ENCODE measurements at places on chromosomes 2 and 18.

- no peak for DNase-seq
Observed at GRCh38 chr2:179518830-179519229, 254.2 kb upstream of the SESTD1 start.

DNA sequence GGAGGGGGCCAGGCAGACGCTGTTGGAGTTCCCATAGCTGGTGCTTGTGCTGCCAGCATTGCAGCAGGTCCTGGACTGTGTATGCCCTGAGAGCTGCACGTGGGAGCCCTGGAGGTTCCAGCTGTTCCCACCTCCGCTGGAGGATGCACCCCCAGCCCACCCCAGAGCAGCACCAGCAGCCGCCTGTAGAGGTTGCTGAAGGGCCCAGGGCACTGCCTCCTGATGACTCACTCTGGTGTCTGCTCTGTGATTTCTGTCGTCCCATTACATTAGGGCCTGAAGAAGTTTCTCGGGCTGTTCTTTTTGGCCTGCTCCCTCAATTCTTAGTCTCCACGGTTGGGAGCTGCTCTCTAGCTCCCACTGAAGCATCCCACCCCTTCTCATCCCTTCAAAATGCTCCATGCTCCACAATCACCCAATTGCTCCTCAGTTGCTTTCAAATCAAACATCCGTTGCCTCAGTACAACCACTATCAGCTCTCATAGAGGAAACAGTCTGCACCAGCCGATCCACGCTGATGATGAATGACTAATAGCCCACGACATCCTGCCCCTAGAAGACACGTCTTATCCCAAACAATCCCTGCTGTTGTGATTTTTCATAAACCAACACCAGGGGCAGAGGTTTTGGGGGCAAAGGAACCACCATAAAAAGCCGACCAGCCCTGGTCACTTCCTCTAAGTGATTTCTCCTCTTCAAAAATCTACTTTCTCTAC lies 65.2 kb upstream of the RNF152 start:
- DNase-seq = no peak

GRCh38 chr18:20971886-20972267 lies 139.7 kb downstream of the ROCK1 start:
- no peak for DNase-seq

DNA sequence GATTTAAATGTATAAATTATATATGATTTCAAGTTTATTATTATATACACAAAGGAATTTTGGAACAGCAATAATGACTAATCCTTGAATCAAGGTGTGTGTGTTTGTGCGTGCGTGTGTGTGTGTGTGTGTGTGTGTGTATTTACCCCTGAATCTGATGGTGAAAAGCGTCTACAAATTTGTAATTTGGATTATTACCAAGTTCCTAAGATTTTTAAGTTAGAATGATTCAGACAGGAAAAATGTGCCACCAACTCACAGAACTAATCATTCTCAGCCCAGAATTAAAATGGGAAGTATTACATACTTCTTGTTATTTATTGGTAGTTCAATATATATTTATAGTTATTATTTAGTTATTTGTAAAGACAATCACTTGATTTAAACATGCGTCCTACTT lies 12.3 kb downstream of the CALCRL start:
- no peak for DNase-seq

- no peak for DNase-seq
Observed at GRCh38 chr2:180728928-180729559, 251.4 kb upstream of the UBE2E3 start.

DNA sequence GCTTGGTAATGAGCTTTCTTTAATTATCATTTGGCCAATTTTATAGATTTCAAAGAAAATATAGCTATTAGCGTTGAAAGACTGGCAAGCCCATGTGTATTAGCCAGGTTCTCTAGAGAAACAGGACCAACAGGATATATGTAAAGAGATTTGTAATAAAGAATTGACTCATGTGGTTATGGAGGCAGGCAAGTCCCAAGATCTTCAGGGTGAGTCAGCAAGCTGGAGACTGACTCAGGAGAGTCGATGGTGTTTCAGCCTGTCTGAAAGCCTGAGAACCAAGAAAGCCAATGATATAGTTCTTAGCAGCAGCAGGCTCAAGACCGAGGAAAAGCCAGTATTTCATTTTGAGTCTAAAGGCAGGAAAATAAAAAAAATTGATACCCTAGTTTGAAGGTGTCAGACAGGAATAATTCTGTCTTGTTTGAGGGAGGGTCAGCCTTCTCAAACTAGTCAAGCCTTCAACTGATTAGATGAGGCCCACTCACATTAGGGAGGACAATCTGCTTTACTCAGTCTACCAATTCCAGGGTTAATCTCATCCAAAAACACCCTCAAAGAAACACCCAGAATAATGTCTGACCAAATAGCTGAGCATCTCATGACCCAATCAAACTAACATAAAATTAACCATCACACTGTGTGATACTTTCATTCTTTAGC lies 78.3 kb upstream of the CRIM1 start:
- no peak for DNase-seq

GRCh38 chr2:133484106-133484505 lies 84.2 kb downstream of the NCKAP5 start:
- DNase-seq = no peak

DNA sequence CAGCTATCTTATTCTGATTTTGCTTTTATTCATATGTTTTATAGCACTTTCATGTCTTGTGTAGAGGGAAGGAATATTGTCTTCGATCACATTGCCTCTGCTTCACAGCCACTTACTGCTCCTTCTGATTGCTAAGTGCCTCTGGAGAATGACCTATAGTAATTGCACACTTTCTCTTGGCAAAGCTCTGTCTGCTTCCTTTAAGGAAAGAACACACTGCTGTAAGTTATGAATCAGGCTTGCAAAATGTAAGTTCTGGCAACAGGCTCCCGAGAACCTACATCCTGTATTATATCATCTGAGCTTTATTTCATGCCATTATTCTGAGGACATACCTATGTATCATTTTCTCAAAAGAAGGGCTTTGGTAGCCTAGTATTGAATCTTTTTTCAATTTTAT lies 170.7 kb downstream of the ZNF804A start:
- DNase-seq = no peak

GRCh38 chr2:150036622-150037021 lies 449.0 kb upstream of the MMADHC start:
- DNase-seq = no peak

- DNase-seq = no peak
Observed at GRCh38 chr18:12312976-12313375, 4.9 kb downstream of the TUBB6 start.

DNA sequence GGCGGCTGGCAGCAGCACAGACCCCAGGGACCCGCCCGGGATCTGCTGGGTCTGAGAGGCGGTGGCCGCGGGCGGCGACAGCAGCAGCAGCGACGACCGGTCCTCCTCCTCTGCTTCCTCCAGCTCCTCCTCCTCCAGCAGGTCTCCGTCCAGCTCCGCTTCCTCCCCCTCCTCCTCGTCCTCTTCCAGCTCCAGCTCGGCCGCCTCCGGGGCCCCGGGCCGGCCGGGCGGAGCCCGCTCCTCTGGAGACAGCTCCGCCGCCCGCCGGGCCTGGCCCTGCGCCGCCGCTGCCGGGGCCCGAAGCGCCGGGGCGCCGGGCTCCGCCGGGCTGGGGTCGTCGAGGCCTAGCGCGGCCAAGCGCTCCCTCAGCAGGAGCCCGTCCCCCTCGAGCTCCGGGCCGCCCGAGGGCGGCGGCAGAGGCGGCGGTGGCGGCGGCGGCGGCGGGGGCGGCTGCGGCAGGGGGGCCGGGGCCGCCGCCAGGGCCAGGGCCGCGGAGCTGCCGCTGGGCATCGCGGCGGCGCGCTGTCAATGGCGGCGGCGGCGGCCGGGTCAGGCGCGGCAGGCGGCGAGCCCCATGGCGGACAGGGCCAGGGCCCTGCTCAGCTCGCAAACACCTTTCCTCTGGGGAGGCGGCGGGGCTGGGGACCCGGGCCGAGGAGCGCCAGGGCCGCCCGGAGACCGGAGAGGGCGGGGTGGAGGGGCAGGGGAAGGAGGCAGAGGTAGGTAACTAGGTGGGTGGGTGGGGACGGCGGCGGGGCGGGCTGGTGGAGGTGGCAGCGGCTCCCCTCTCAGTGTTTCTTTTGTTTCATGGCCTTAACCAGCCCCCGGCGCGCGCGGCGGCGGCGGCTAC lies 445 bp downstream of the MEX3C start:
- peak; percentile 84 for DNase-seq

GRCh38 chr2:86453836-86454235 lies 12.7 kb downstream of the KDM3A start:
- peak; percentile 72 for DNase-seq

GRCh38 chr2:127637725-127638252 lies 8.2 kb upstream of the GPR17 start:
- DNase-seq = no peak

DNA sequence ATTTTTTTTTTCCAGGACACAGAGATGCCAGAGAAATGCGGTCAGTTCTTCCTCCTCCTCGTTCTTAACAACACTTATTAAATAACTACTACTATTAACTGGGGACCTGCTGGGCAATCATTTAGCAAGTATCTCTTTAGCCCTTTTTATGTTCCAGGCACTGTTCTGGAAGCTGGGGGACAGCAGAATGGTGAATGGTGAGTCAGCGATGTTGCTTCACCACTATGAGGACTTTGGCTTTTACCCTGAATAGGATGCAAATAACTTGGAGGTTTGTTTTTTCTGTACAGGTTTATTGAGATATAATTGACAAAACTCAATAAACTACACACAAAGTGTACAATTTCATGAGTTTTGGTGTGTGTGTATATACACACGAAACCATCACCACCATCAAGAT lies 179.9 kb upstream of the MSH6 start:
- DNase-seq = no peak

DNA sequence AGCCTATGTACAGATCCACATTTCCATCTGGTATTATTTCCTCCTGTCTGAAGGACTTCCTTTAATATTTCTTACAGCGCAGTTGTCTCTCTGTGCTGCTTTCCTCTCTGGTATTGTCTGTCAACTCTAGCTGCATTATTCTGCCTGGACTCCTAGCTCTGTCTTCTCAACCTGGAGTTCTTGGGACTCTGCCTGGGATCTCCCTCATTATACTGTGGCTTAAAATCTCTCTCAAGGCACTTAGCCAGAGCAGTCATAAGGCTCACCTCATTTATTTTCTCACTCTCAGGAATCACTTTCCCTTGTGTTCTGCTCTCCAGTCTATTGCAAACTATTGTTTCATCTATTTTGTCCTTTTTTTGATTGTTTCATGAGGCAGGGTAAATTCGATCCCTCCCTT lies 850.4 kb downstream of the ERBB4 start:
- no peak for DNase-seq

- no peak for DNase-seq
Observed at GRCh38 chr18:74715865-74716712, 118.4 kb downstream of the ZNF407 start.

GRCh38 chr2:124027182-124027581 lies 2.1 kb downstream of the CNTNAP5 start:
- no peak for DNase-seq

DNA sequence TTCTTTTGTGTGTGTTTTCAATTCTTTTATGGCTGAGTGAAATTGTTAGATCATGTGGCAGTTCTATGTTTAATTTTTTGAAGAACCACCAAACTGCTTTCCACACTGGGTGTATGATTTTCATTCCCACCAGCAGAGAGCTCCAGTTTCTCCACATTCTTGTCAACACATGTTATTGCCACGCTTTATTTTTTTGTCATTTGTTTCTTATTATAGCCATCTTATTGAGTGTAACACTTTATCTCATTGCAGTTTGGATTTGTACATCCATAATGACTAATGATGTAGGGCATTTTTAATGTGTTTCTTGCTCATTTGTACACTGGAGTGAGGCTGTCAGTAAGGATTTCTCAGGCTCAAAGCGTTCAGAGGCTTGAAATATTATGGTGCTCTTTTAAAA lies 184.2 kb downstream of the PIEZO2 start:
- DNase-seq = no peak

DNA sequence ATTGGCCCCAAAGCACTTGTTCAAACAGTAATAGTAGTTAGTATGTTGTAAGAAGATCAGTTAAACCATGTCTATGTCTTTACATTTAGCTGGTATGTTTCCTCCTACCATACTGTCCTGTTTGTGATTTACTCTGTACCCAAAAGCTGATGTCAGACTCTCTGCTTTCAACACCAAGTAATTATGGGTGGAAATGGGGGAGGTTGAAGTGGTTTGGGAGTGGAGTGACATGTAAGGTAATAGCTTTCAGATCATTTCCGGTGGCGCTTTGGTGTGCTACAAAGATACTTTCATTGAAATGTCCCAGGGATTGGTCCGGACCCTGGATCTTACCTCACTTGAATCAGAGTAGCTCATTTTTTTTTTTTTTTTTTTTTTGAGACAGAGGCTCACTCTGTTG lies 39.7 kb upstream of the TGIF1 start:
- DNase-seq = no peak

- no peak for DNase-seq
Observed at GRCh38 chr18:23684515-23685197, 4.6 kb upstream of the LAMA3 start.

GRCh38 chr2:128613351-128613750 lies 294.7 kb upstream of the HS6ST1 start:
- peak; percentile 41 for DNase-seq

DNA sequence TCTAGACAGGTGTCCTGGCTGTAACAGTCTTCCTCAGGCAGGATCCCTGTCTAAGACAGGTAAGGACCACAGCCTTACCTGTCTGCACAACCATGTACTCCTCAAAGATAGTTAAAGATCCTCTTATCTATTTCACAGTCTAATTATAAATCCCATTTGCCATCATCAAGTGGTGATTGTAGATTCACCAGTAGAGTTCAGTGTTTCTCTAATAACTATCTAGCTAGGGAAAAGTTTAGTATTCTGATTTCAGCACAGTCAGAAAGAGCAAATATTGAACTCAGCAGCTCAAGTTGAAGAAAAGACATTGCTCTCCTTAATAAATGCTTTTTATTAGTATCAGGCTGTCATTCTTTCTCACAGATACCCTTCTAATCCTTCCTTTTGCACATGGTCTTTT lies 1305.5 kb upstream of the NXPH2 start:
- DNase-seq = no peak

- no peak for DNase-seq
Observed at GRCh38 chr2:47598476-47598875, 184.5 kb upstream of the MSH6 start.

- no peak for DNase-seq
Observed at GRCh38 chr2:20676353-20677215, 9.6 kb downstream of the GDF7 start.

DNA sequence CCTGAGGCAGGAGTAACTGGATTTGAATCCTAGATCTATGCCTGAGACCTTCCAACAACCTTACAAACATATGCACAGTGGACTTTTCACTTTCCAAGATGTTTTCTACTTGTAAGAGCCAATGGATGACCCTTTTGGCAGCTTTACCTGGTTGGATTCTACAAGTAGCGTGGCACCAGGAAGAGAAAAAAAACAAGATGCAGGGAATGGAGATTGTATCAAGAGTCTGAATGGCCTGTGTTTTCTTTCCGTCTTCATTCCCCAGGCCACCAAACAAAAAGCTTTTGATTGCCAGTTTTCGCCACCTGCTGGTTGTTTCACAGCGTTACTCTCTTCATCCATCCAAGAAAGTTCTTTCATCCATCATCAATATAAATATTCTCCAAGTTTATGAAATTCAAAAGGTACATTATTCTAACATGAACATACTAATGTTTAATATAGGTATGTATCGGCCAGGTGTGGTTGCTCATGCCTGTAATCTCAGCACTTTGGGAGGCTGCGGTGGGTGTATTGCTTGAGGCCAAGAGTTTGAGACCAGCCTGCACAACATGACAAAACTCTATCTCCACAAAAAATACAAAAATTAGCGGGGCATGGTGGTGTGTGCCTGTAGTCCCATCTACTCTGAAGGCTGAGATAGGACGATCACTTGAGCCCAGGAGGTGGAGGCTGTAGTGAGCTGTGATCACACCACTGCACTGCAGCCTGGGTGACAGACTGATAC lies 3.5 kb upstream of the BCL2 start:
- no peak for DNase-seq

All from suprapubic skin (tissue), 4 donors.